BJ (cell line): ENCODE measurements at places on chromosomes 4 and X.

DNA sequence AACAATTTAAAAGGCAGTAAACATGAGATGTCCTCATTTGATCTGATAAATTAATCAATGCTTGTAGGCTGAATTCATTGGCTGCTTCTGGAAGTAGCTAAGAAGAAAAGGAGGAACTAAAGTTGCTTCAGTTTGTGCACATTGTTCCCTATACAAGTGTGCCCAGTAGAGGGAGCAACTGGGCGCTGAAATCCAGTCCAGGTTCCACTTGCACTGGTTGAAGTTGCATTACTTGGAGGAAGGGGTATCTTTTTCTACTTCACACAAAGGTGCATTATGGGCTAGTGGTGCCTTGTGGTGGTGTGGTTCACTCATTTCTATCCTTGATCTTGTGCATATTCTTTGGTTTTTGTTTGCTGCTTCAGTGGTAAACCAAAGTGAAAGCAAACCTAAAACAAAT is 67.9 kb upstream of the SOX3 start:
- DNase-seq: no peak

GRCh38 chr4:7212921-7213320 is 20.6 kb downstream of the SORCS2 start:
- DNase-seq: no peak

DNA sequence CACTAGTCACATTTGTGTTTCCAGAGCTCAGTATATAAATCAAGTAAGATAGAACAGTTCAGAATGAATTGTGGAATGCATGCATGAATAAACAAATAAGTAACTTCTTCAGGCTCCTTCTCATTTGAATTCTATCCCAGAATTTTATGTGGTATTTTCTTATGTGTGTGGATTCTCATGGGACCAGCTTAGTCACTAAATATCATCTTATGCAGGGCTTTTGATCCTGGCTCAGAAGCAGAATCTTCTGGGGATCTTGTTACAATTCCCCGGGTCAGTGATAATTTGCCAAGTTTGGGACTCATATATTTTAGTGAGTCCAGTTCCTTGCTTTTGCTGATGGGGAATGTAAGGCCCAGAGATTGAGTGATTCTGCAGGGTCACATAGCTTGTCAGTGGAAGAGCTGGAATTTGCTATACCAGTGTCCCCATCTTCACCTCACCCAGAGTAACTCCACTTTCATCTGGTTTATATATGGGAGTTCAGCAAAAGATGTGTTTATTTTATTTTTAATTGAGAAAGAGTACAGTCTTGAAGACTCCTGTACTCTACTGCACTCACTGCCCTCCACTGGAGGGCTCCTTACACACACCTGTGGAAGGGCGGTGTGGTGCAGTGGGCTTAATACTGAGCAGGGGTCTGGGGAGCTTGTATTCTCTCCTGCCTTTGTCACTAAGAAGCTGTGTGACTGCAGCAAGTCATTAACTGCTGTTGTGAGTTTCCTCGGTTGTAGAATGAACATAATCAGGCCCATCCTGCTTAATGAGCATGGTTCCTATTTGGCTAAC is 198.2 kb upstream of the CXorf66 start:
- no peak for DNase-seq

- no peak for DNase-seq
Measured at GRCh38 chr4:10078481-10079233, 37.9 kb downstream of the WDR1 start.

DNA sequence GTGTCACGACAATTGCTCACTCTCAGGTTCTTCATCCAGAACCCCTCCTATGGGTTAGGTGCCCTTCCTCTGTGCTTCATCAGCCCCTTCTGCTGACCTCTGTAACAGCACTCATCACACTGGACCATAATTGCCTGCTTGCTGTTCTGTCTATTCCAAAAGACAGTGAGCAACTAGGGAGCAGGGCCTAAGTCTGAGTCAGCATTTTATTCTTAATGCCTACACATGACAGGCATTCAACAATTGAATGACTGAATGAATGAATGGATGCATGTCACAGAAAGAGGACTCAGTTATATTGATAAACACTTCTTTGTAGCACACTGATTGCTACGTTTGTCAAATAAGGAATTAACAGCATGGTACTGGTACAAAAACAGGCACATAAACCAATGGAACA is 317.0 kb downstream of the ZIC3 start:
- no peak for DNase-seq

DNA sequence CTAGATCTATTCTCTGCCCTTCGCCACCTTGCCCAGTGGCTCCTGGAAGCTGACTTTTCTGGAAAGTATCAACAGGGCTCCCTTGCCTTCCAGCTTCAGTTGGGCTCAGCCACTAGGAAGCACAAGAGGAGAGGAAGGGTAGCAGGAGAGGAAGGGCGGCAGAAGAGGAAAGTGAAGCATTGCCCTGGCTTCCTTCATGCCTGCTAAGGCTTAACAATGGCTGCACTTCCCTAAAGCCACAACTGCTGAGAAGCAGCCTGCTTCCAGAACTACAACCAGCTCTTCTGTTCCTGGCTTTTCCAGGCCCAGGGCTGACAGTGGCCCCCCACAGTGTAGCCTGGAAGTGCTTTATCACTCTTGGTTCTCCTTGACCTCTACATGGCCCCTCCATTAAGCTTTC is 29.1 kb upstream of the PGM2 start:
- DNase-seq: no peak

DNA sequence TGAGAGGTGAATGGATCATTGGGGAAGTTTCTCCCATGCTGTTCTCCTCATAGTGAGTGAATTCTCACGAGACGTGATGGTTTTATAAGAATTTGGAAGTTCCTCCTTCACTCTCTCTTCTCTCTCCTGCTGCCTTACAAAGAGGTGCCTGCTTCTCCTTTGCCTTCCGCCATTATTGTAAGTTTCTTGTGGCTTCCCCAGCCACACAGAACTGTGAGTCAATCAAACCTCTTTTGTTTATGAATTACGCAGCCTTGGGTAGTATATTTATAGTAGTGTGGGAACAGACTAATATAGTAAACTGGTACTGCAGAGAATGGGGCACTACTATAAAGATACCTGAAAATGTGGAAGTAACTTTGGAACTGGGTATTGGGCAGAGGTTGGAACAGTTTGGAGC is 7.8 kb upstream of the CTAG2 start:
- no peak for DNase-seq
